COLO829 (cell line): ENCODE measurements at places on chromosomes 4 and X.

DNA sequence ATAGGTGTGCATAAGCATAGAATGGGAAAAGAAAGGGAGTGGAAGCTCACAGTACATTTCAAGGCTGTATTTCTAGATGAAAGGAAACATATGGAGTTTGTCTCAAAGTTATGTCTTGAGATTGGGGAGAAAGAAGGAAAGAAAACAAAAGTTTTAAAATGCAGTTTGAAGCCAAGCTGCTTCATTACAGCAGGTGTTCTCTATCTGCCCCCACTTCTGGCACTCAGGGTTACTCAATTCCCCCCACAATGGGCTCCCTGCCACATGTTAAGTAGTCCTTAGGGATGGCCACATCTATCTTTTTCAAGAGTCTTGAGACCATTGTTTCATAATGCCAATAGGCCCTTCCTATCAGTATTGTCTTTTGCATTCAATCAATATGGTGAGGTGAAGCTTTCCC is 367.4 kb upstream of the ANXA10 start:
- DNase-seq: no peak

GRCh38 chr4:6463311-6464289 is 8.8 kb downstream of the PPP2R2C start:
- DNase-seq: no peak

GRCh38 chrX:112614640-112615039 is 65.1 kb downstream of the LHFPL1 start:
- no peak for DNase-seq

DNA sequence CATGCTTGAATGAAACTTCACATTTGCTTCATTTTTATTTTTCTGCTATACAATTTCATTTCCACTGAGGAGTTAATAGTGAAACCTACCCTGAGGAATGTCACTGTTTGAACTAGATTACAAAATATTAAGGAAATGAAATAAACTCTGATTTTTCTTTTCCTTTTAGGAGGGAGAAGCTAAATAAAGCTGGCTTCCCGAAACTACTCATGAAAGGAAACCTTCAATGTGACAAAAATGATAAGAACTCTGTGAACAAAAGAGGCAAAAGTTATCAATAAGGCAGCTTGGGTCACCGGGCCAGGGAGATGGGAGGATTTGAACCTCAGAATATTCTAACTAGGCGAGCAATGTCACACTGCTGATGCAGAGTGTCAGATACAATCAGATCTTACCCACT is 185.2 kb downstream of the APBB2 start:
- no peak for DNase-seq

- DNase-seq: no peak
Observed at GRCh38 chr4:4693258-4693657, 151.4 kb upstream of the STX18 start.
